RWPE2 (cell line): ENCODE measurements at places on chromosomes 2 and 18.

DNA sequence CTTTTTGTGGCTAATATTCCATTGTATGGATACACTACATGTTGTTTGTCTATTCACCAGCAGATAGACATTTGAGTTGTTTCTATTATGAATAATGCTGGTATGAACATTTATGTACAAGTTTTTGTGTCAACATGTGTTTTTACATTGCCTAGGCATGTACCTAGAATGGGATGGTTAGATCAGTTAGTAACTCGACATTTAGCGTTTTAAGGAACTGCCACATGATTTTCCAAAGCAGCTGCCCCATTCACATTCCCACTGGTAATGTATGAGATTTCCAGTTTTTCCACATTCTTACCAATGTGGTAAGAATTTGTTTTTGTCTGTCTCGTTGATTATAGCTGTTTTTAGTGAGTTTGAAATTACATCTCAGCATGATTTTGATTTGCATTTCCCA, 112.8 kb downstream of the FHOD3 start:
- no peaks in the 10 kb centered on the region for H3K27me3 ChIP-seq
- H3K36me3 ChIP-seq: no peaks in the 10 kb centered on the region
- no peak for DNase-seq
- H3K4me1 ChIP-seq: no peaks in the 10 kb centered on the region

- H3K4me3 ChIP-seq: no peak overlapping the region
- no peaks in the 10 kb centered on the region for H3K36me3 ChIP-seq
- no peaks in the 10 kb centered on the region for H3K27me3 ChIP-seq
- no peak for DNase-seq
- no peak overlapping the region for H3K27ac ChIP-seq
These were observed 147.2 kb upstream of the SLC1A4 start for GRCh38 chr2:64842030-64842429.

DNA sequence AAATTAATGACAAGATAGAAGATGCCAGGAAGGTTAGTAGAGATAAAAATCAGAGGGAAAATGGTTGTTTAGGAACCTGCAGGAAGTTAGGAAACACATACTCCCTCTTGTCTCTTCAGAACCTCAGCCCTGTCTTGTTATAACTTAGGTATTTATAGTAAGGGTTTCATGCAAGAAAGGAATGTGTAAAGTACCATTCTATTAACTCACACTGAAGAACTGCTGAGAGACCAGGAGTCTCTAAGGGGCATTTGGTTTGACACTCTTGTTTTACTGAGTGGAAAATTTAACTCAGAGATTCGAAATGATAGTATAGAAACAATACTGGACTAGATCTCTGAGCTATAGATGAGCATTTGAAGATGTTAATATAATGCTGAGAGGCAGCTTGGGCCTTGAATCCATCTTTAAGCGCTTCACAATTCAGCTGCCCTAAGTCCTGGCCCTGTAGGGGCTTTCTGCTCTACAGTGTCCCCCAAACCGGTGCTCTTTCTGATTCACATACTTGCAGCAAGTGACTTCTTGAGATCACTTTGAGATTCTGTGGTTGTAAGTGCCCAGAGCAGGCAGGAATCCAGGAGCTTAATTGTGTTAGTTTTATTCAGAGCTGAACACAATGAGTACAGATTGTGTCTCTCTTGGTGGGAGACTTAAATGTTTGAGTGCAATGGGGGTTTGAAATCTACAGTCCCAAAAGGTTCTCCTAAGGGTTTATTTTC, 235.0 kb upstream of the RGPD4 start:
- no peak overlapping the region for H3K27ac ChIP-seq
- no peaks in the 10 kb centered on the region for H3K36me3 ChIP-seq
- no peak overlapping the region for H3K4me3 ChIP-seq

DNA sequence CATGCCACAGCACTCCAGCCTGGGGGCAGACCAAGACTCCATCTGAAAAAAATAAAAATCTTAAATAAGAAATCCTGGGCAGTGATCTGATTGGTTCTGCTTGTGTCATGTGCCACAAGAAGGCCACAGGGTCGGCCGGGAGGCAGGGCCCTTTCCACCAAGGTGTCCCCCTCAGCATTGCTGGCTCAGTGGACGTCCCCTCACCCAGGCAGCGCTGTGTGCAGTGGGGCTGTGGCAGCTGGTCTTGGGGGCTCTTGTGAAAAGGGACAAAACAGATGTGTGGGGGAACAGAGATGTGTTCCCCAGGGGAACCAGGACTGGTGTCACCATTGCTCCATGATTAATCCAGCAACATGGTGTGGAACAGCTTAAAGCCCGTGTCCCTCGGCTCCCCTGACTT, 60.5 kb downstream of the HS6ST1 start:
- no peak overlapping the region for H3K4me3 ChIP-seq
- no peaks in the 10 kb centered on the region for H3K36me3 ChIP-seq
- DNase-seq: no peak
- H3K4me1 ChIP-seq: peaks cover 5% of the 10 kb centered on the region
- no peaks in the 10 kb centered on the region for H3K27me3 ChIP-seq

DNA sequence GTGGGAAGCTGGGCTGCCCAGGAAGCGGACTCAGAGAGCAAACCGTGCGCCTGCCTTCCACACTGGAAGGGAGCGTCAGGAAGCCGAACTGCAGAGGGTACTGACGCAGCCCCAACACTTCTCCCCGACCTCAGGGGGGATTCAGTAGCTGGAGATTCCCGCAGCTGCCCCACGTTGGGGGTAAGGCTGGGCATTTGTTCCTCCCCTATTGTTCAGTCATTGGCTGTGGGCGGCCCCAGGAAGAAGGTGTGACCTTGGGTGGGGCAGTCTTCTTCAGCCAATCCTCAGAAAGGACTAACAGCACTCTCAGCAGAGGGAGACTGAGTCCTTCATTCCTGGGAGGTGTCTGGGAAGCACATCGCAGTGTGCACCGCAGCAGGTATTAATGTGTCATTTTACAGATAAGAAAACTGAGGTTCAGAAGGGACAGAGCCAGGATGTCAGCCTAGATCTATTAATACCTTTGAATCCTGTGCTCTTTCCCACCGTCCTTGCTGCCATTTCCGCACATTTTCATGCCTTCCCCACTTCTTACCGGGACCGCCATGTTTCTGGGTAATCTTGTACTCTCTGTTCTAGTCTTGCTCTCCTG, 12.1 kb upstream of the C18orf32 start:
- no peaks in the 10 kb centered on the region for H3K36me3 ChIP-seq
- H3K4me3 ChIP-seq: no peak overlapping the region
- H3K27ac ChIP-seq: no peak overlapping the region
- H3K4me1 ChIP-seq: no peaks in the 10 kb centered on the region
- no peaks in the 10 kb centered on the region for H3K27me3 ChIP-seq

DNA sequence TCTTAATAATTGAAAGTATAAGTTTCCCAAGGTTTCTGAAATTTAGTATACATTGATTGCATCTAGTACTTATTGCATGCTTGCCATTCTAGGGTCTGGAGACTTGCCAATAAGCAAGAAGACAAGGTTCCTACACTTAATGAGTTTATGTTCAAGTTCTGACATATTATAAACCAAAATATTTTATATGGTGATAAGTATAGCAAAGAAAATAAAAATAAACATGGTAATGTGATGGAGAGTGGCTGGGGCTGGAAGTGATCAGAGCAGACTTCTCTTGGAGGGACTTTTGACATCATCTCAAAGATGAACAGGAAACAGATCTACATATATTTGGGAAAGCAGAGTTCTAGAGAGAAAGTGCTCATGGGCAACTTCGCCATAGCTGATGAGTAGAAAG, 119.5 kb upstream of the EPHA4 start:
- DNase-seq: no peak
- H3K4me3 ChIP-seq: no peak overlapping the region
- H3K36me3 ChIP-seq: no peaks in the 10 kb centered on the region
- H3K27ac ChIP-seq: no peak overlapping the region
- H3K27me3 ChIP-seq: no peaks in the 10 kb centered on the region

DNA sequence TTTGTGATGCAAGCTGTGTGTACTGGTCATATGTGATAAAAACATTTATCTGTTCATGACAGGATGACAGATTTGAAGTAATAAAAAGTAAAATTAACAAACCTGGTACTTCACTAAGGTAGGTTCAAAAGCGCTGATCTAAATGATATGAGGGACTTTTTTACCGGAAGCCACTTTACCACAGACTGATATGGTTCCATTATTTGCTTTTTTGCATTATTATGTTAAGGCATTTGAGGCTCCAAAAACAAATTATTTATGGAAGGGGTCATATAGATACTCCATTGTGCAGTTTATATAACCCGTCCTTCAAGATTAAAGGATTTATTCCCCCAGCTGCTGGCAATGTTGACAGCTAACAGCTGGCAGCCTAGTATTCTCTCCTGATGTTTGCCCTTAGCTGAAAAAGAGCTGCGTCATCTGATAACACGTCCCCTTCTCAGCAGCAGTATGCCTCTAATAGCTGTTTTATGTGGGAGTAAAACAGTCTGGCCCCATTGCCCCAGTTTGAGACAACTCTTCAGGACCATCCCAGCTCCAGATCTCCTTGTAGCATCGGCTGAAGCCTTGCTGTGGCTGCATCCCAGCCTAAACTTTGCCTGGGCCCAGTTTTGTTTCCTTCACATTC, 84.8 kb upstream of the XIRP2 start:
- H3K27ac ChIP-seq: no peak overlapping the region
- H3K4me1 ChIP-seq: no peaks in the 10 kb centered on the region
- no peaks in the 10 kb centered on the region for H3K36me3 ChIP-seq
- no peak for DNase-seq
- no peaks in the 10 kb centered on the region for H3K27me3 ChIP-seq
- no peak overlapping the region for H3K4me3 ChIP-seq

DNA sequence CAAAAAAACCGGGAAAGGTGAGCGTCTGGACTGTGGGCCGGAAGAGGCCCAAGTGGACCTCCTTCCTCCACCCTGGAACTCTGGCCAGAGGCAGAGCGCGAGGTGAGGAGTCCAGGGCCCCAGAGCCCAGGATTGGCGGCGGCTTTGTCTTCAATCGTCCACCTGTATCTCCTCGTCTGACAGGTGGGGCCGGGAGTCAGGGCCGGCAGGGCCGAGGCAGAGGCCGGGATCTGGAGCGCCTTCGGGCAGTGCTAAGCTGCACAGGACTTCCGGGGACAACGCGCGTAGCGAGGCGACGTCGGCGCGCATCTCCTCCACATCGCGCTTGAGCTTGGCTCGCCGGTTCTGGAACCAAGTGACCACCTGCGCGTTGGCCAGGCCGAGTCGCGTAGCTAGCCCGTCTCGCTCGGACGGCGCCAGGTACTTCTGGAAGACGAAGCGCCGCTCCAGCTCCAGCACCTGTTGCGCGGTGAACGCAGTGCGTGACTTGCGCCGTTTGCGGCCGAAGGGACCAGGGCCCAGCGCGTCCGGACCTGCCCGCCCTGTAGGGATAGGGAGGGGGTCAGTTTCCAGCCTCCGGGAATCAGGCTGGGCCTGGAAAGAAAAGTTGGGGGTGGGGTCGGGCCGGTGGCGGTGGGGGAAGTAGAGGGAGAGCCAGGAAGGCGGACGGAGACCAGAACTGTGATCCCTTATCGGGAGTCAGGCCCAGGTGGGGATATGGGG, 1.5 kb downstream of the LBX2 start:
- peaks cover 14% of the 10 kb centered on the region for H3K27me3 ChIP-seq
- peak overlapping the region; percentile 2 for H3K4me3 ChIP-seq
- DNase-seq: no peak
- peaks cover 3% of the 10 kb centered on the region; the same call in 1 of the 2 replicates for H3K36me3 ChIP-seq
- peaks cover 8% of the 10 kb centered on the region for H3K4me1 ChIP-seq
- H3K27ac ChIP-seq: no peak overlapping the region

DNA sequence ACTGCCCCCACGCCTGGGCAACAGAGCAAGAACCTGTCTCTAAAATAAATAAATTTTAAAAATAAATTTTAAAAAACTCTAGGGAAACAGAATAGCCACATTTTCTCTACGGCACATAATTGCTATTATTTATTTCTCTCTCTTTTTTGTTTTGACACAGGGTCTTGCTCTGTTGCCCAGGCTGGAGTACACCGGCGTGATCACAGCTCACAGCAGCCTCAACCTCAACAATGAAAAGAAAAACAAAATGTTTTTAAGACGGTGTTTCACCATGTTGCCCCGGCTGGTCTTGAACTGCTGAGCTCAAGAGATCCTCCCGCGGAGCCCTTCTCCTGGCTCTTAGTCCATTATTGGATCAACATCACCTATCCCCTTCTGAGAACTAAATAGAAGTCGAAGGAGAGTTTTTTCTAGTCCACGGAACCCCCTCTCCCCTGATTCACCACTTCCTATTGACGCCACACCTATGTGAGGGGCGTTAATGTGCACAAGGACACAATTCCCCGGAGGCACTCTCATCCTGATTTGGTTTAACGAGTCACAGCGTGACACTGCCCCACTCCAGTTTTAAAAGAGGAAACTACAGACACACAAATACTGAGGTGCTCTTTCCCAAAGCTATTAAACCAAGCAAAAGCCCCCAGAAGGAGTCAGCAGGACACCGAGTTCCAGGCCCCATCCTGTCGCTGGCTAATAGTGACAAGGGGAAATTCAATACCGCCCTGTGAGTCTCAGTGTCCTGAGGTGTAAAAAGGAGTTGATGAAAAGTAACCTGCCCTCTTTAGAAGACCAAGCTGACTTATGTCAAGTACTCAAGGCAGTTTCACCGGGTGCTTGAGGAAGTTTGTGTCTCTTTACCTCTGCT, 1.1 kb downstream of the NPC1 start:
- peak overlapping the region; percentile 59 for H3K4me3 ChIP-seq
- peaks cover 48% of the 10 kb centered on the region for H3K4me1 ChIP-seq
- peak overlapping the region; percentile 94 for H3K27ac ChIP-seq
- H3K36me3 ChIP-seq: peaks cover 39% of the 10 kb centered on the region
- no peaks in the 10 kb centered on the region for H3K27me3 ChIP-seq
- DNase-seq: no peak

GRCh38 chr2:24570225-24570624, 79.2 kb downstream of the NCOA1 start:
- H3K27me3 ChIP-seq: no peaks in the 10 kb centered on the region
- DNase-seq: no peak
- H3K4me3 ChIP-seq: no peak overlapping the region
- H3K27ac ChIP-seq: no peak overlapping the region
- H3K4me1 ChIP-seq: no peaks in the 10 kb centered on the region

- no peaks in the 10 kb centered on the region for H3K4me1 ChIP-seq
- no peak for DNase-seq
- H3K36me3 ChIP-seq: no peaks in the 10 kb centered on the region
These were observed 346.0 kb downstream of the CYRIA start for GRCh38 chr2:16319551-16320121.

GRCh38 chr2:47073217-47073616, 81.9 kb downstream of the STPG4 start:
- no peak overlapping the region for H3K4me3 ChIP-seq
- peaks cover 38% of the 10 kb centered on the region for H3K4me1 ChIP-seq
- DNase-seq: no peak
- no peaks in the 10 kb centered on the region for H3K36me3 ChIP-seq

GRCh38 chr18:27135504-27136207, 49.5 kb downstream of the CHST9 start:
- H3K27ac ChIP-seq: peak overlapping the region; percentile 49
- no peaks in the 10 kb centered on the region for H3K36me3 ChIP-seq
- DNase-seq: no peak

DNA sequence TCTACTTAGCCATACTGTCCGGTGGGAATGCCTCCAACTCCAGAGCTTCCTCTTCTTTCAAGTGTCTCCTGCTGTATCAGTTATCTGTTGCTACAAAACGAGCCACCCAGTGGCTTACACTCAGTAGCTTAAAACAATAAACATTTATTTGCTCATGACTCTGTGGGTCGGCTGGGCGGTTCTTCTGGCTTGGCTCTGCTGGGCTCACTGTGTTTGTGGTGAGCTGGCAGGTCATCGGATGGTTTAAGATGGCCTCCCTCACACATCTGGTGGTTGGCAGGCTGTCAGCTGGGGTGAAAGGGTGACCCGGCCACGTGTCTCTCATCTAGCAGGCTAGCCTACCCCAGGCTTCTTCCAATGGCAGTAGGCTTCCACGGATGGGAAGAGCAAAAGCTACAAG, 122.4 kb upstream of the SLC1A4 start:
- no peaks in the 10 kb centered on the region for H3K36me3 ChIP-seq
- H3K27ac ChIP-seq: no peak overlapping the region
- no peak overlapping the region for H3K4me3 ChIP-seq
